ENCODE measurements at places on chromosomes 12 and 14.

GRCh38 chr12:63941879-63942278 is 97.4 kb downstream of the SRGAP1 start:
- H3K4me1 ChIP-seq: peaks cover 2% of the 10 kb centered on the region
- no peak overlapping the region for H3K4me3 ChIP-seq
- H3K36me3 ChIP-seq: no peaks in the 10 kb centered on the region
- H3K27me3 ChIP-seq: no peaks in the 10 kb centered on the region
- no peak for DNase-seq
- H3K27ac ChIP-seq: no peak overlapping the region

- H3K4me3 ChIP-seq: no peak overlapping the region
- no peaks in the 10 kb centered on the region for H3K4me1 ChIP-seq
- H3K36me3 ChIP-seq: peaks cover 12% of the 10 kb centered on the region
- no peak overlapping the region for H3K27ac ChIP-seq
- DNase-seq: no peak
- H3K27me3 ChIP-seq: no peaks in the 10 kb centered on the region
Observed at GRCh38 chr12:100229876-100230275, 29.3 kb downstream of the ACTR6 start.

- no peak overlapping the region for H3K4me3 ChIP-seq
- H3K36me3 ChIP-seq: peaks cover 16% of the 10 kb centered on the region
- H3K4me1 ChIP-seq: peaks cover 5% of the 10 kb centered on the region
- H3K27me3 ChIP-seq: no peaks in the 10 kb centered on the region
Observed at GRCh38 chr14:102464846-102465341, 44.7 kb downstream of the ANKRD9 start.

GRCh38 chr12:113609692-113610469 is 138.2 kb upstream of the LHX5 start:
- H3K36me3 ChIP-seq: no peaks in the 10 kb centered on the region
- H3K27ac ChIP-seq: no peak overlapping the region
- H3K4me3 ChIP-seq: no peak overlapping the region

DNA sequence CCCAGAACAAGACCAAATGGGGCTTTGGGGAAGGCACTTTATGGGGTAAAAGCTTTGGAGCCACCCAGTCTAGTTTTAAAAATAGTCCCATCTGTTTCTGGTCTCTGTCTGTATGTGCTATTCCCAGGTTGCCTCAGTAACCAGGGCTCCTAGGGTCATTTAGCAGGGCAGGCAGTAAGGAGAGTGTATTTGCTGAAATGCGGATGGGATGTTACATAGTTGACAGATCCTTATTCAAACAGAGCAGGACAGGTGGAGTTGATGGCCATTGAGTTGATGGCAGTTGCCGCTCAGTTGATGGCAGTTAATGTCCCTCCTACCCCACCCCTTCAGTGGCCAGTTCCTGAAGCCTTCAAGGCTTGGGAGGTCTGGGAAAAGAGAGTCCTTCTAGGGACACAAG is 4.6 kb downstream of the ZC3H10 start:
- H3K4me1 ChIP-seq: peaks cover 52% of the 10 kb centered on the region
- DNase-seq: no peak
- no peaks in the 10 kb centered on the region for H3K27me3 ChIP-seq
- peaks cover 15% of the 10 kb centered on the region for H3K36me3 ChIP-seq
- H3K4me3 ChIP-seq: no peak overlapping the region
- H3K27ac ChIP-seq: no peak overlapping the region

GRCh38 chr14:80491131-80491530 is 279.8 kb upstream of the DIO2 start:
- peaks cover 2% of the 10 kb centered on the region for H3K36me3 ChIP-seq
- H3K4me1 ChIP-seq: peaks cover 5% of the 10 kb centered on the region
- H3K27me3 ChIP-seq: no peaks in the 10 kb centered on the region
- H3K4me3 ChIP-seq: no peak overlapping the region

GRCh38 chr14:96030108-96030760 is 8.9 kb upstream of the C14orf132 start:
- no peak overlapping the region for H3K4me3 ChIP-seq
- no peak overlapping the region for H3K27ac ChIP-seq
- no peaks in the 10 kb centered on the region for H3K36me3 ChIP-seq
- no peak for DNase-seq

DNA sequence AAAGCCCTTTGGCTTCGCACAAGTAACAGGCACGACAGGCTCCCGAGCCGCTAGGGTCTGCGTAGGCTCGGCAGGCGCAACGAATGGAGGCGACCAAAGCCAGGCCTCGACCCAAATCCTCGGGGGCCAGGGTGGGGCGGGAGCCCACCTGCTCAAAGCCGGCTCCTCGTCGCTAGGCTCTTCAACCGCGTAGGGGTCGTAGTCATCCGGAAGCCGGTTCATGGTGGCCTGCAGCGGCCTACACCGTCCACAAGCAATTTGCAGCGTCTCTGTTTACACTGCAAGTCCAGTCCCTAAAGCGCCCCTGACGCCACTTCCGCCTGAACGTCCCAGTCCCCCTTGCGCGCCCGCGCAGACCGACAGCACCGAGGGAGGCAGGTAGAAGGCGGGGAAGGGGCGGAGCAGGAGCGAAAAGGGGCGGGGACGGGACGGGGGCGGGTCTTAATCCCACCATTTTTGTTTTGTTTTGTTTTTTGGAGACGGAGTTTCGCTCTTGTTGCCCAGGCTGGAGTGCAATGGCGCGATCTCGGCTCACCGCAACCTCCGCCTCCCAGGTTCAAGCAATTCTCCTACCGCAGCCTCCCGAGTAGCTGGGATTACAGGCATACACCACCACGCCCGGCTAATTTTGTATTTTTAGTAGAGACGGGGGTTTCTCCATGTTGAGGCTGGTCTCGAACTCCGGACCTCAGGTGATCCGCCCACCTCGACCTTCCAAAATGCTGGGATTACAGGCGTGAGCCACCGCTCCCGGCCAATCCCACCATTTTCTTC is at the start of gene EAPP:
TSS of gene EAPP (minus strand) at position 295 of the 774 bp plus-strand sequence. CDS start at position 222, 73 bp downstream.
- peak; percentile 98 for DNase-seq
- H3K27ac ChIP-seq: peak within 1 kb of the TSS; percentile 98
- peaks cover 31% of the 10 kb centered on the region for H3K4me1 ChIP-seq
- peaks cover 4% of the 10 kb centered on the region for H3K36me3 ChIP-seq
- peak within 1 kb of the TSS; percentile 99 for H3K4me3 ChIP-seq

GRCh38 chr12:80156306-80156705 is 57.0 kb downstream of the OTOGL start:
- H3K4me3 ChIP-seq: no peak overlapping the region
- no peak for DNase-seq
- peaks cover 4% of the 10 kb centered on the region for H3K4me1 ChIP-seq
- H3K27me3 ChIP-seq: peaks cover 10% of the 10 kb centered on the region
- no peaks in the 10 kb centered on the region for H3K36me3 ChIP-seq

- peaks cover 1% of the 10 kb centered on the region for H3K27me3 ChIP-seq
- H3K27ac ChIP-seq: no peak overlapping the region
- H3K4me1 ChIP-seq: no peaks in the 10 kb centered on the region
- H3K36me3 ChIP-seq: no peaks in the 10 kb centered on the region
Observed at GRCh38 chr12:2483713-2484112, 311.1 kb upstream of the FKBP4 start.

GRCh38 chr14:102645746-102646440 is 53.4 kb downstream of the RCOR1 start:
- peak overlapping the region; percentile 0 for H3K27ac ChIP-seq
- no peak for DNase-seq
- no peaks in the 10 kb centered on the region for H3K27me3 ChIP-seq
- peaks cover 45% of the 10 kb centered on the region for H3K4me1 ChIP-seq

DNA sequence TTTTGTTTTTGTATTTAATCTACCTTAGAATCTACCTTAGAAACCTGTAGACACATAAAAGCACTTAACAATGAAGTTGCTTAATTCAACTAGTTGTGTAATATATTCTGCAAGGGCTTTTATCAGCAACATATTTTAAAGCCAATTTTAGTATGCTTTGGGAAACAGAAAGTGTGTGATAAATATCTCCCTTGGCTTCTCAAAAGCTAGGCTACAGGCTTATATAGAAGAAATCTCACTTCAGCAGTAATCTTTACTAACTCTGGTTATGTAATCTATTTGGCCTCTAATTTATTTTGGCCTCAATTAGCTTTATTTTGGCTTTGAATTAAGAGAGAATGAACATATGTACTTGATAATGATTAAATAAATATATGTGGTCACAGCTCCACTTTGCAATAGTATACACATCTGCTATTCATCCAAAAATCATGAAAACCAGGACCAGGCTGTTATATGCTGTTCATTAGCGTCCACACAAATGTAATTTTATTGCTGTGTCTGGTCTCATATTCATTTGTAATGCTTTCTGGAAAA is 37.2 kb downstream of the LRP6 start:
- peaks cover 8% of the 10 kb centered on the region for H3K27me3 ChIP-seq
- no peaks in the 10 kb centered on the region for H3K4me1 ChIP-seq
- DNase-seq: no peak
- H3K27ac ChIP-seq: no peak overlapping the region
- H3K4me3 ChIP-seq: no peak overlapping the region

- no peaks in the 10 kb centered on the region for H3K36me3 ChIP-seq
- no peak overlapping the region for H3K27ac ChIP-seq
- peaks cover 3% of the 10 kb centered on the region for H3K4me1 ChIP-seq
- H3K27me3 ChIP-seq: peaks cover 2% of the 10 kb centered on the region
Observed at GRCh38 chr12:127552838-127553237, 714.1 kb upstream of the TMEM132C start.

DNA sequence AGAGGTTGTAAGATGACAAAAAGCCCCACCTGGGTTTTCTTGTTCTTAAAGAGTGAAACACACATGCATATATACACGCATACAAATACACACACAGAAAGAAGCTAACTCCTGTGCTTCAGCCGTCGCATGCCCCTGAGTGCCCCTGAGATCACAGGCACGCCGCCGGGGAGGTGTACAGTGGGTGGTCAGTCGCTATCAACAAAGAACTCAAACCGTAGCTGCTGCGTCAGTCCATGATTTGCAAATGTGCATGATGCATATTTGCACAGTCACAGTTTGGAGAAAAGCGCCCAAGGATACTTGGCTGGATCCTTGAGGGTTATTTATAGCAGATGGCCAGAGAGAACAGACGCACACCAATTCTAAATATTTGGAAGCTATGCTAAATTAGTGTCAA is 206.9 kb downstream of the TMEM132D start:
- H3K4me1 ChIP-seq: no peaks in the 10 kb centered on the region
- no peak overlapping the region for H3K4me3 ChIP-seq
- no peaks in the 10 kb centered on the region for H3K36me3 ChIP-seq

DNA sequence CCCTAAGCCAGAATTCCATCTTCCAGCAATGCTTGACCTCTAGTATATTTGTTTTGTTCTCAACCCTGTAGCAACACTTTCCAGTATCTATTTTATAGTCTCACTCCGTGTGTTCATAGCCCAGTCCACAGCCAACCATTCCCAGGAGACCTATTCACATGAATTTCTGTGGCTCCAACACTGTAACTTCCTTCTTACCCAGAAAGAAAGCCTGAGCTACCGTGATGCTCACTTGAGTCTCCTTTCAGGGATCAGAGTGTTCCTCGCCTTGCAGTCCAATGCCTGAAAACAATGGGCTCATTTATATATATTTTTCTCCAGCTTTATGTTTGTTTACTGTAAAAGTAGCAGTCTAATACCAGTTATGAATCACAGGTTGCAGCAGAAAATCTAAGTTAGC is 645.0 kb upstream of the NOVA1 start:
- H3K27ac ChIP-seq: no peak overlapping the region
- no peaks in the 10 kb centered on the region for H3K36me3 ChIP-seq
- no peaks in the 10 kb centered on the region for H3K4me1 ChIP-seq
- no peak for DNase-seq
- H3K4me3 ChIP-seq: no peak overlapping the region
- no peaks in the 10 kb centered on the region for H3K27me3 ChIP-seq
